ENCODE measurements at places on chromosomes 11 and 22.
A peak's percentile ranks its signal among the peaks of the same experiment; 100 is the strongest.

- no peak for DNase-seq
Measured at GRCh38 chr11:68978931-68979594, 1.7 kb downstream of the MRGPRD start.

DNA sequence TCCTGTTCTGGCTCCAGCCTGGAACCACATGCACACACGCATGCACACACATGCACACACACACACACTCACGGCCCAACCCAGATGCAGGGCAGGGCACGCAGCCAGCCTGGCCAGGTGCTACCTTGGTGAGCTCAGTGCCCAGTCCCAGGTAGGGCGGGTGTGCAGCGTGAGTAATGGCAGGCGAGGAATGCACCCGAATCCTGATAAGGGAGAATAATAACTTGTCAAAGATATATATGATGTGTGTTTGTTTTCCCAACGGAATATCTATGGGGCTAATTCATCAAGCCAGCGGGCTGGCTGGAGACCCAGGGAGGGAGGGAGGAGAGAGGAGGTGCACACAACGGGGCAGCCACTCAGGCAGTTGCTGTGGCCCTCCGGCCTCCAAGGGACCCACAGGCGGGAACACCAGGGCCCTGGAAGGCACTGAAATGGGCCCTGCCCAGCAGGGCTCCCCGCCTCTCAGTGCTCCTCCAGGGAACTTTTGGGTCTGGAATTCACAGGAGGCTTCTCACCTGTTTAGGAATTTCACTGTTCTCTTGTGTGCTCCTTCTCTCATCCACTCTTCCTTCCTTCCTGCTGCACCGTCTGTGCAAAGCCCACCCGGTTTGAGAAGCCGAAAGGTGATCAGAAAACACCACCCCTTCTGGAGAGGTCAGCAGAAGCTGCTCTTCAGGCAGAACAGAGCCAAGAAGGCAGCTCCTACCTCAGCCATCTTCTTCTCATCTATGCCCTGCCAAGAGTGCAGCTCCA lies 79.0 kb downstream of the BUD13 start:
- DNase-seq, result no peak

DNA sequence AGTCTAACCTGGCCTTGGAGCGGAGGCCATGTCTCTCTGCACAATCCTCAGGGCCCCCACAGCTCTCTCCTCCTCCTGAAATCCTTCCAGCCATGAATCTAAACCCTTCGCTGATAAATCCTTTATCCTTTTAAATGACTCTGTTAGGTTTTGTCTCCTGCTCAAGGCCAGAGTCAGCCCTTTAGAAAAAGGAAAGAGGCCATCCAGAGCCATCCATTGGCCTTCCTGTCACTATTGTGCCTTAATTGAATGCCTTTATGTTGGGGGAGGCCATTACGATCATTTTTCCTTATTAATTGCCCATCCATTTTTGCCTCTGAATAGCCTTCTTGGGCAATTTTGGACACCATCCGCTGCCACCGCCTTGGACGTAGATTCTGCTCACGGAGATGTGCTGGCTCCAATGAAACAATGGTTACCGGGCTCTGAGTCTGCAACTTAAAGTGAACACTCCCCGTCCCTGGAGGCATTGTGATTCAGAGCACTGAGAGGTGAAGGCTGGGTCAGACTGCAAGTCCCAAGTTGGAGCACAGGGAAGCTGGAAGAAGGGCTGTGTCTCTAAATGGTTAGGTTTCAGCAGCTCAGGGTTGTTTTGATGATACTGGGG lies 213.0 kb upstream of the E2F8 start:
- no peak for DNase-seq

GRCh38 chr11:111527279-111527678 lies 12.7 kb downstream of the HOATZ start:
- DNase-seq, result no peak

DNA sequence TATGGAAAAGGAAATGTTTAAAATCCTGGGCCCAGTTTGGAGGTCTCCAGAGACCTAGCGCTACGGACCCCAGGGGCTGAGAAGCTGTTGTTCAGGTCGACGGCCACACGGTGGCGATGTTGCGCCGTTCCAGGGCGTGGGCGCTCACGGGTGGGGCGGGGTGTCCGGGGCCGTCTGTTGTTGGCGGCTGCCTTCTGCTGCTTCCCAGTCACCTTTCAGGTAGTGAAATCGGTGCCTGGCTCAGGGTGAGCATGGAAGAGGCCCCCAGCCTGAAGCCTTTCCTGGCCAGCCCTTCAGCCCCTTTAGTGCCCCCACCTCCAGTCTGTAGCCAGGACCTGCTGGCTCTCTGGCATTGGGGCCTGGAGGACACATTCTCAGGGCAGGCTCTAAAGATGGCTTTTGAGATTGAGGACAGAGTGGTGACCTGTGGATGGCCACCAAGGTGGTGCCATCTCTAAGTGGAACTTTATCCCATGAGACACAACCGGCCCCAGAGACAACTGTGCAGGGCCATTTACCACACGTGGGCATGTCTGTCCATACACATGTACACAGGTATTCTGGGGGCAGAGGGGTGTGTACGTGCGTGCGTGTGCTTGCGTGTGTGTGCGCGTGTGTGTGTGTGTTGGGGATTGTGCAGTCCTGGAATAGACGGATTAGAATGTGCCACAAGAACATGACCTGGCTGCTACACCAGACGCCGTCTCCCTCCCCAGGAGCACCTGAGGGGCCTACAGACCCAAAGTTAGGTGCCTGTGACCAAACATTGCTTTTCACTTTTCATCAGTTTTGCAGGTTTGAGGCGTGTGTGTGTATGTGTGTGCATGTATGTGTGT lies 53.8 kb downstream of the ST14 start:
- DNase-seq, result peak; percentile 86

DNA sequence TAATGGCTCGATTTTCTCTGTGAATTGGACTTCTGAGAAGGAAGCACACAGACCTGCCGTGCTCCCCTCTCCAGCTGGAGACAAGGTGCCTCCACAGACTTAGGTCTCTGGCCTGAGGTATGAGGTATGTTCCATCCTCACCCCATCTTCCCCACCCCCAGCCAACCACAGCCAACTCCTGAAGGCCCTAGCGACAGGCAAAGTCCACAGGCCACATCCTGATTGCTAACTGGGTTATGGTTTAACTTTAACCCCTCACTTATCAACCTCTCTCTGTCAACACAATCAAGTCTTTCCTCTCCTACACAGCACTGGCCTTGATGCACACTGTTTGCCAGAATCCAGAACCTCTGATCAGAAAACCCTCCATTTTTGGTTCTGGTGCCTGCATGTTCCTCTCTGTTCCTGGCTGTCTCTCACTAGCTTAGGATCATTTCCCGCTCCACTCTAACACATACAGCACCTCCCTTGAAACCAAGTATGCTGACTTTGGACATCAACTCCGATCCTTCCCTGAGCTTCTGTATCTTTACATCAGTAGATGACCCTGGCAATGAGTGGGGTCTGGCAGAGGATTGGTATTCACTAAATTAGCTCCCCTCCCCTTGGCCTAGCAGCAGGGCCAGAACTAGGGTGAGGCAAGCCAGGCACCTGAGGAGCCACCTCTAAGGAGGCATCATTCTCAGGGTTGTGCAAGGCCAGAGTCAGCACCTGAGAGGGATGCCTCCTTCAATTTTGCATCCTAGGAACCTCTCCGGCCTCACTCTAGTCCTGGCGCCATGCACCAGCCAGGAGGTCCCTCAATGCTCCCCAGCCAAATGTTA lies 22.0 kb downstream of the JAML start:
- no peak for DNase-seq

DNA sequence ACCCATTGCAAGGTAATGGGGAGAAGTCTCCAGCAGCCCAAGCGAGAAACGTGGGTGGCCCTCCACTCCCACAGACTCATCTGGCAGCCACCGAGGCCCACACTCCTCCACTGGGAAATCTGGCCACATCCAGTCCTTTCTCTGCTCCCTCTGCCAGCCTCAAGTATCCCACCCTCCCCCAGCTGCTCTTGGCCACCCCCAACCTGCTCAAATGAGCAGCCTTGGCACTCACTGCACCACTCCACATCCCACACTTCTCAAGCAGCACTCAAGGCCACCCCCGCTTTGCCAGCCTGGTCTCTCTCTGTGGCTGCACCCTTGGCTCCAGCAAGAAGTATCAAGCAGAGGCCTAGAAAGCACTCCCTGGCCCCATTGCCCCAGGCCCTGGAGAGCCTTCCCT lies 28.2 kb downstream of the SLC22A12 start:
- DNase-seq, result no peak

DNA sequence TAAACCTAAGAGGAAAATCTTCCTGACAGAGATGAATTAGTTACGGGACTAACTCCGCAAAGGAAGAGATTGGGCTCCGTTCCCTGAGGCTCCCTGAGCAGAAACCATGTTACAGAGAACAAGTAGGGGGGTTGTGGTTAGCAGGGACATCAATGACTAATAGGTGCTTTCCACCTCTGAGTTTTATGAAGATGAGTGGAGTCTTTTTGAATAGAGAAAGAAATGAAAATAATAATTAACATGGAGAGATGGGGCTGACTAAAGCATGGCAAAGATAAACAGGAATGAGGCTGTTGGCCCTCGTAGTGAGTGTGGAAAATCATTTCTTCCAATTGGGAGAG lies 47.5 kb upstream of the PICALM start:
- DNase-seq, result peak; percentile 86

DNA sequence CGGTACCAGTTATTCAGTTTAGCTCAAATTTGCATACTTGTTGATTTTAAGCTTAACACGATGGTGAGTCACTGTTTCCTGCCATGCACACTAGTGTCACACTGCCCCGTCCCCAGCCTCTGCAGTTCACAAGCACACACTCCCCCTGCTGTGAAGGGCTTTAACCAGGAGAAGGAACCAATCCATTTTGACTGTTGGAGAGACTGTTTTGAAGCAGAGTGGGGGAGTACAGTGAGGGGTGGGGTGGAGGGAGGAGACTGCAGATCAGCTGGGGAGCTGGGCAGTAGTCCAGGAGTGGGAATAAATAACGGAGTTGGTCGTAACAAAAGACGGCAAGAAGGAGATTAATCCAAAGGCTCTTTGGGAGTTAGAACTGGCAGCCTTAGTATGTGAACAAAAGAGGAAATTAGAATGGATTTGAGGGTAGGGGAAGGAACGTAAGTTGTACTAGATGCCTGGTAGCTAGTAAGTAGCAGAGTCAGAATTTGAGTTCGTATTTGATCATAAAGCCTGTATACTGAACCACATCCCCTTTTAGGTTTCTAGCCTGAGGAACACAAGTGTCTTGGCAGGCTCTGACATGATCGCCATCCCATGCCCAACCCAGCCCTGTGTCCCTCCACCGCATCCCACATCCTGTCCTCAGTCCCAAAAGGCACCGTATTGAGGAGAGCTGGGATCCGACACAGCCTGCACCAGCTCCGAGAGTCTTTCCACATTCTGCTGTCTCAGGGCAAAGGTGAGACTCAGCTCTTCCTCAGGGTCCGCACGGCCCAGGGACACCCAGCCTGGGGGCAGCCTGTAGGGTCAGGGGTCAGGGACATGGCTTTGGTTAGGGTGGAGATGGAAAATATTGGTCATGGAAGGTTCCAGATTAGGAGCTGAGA lies 862 bp downstream of the TPP1 start:
- no peak for DNase-seq

GRCh38 chr11:116876656-116877055 lies 39.2 kb upstream of the APOA1 start:
- DNase-seq, result no peak

Data from GM20000 (cell line).